ELR (cell line): ENCODE measurements at places on chromosomes 1 and 21.
A peak's percentile ranks its signal among the peaks of the same experiment; 100 is the strongest.

GRCh38 chr1:45802343-45803298 is 791 bp upstream of the MAST2 start:
- peak; percentile 98 for DNase-seq

GRCh38 chr21:32190493-32191144 is 88.2 kb downstream of the MIS18A start:
- no peak for DNase-seq

GRCh38 chr21:37385179-37385765 is 18.7 kb downstream of the DYRK1A start:
- no peak for DNase-seq

GRCh38 chr1:3968851-3969250 is 68.8 kb upstream of the C1orf174 start:
- DNase-seq, result no peak

DNA sequence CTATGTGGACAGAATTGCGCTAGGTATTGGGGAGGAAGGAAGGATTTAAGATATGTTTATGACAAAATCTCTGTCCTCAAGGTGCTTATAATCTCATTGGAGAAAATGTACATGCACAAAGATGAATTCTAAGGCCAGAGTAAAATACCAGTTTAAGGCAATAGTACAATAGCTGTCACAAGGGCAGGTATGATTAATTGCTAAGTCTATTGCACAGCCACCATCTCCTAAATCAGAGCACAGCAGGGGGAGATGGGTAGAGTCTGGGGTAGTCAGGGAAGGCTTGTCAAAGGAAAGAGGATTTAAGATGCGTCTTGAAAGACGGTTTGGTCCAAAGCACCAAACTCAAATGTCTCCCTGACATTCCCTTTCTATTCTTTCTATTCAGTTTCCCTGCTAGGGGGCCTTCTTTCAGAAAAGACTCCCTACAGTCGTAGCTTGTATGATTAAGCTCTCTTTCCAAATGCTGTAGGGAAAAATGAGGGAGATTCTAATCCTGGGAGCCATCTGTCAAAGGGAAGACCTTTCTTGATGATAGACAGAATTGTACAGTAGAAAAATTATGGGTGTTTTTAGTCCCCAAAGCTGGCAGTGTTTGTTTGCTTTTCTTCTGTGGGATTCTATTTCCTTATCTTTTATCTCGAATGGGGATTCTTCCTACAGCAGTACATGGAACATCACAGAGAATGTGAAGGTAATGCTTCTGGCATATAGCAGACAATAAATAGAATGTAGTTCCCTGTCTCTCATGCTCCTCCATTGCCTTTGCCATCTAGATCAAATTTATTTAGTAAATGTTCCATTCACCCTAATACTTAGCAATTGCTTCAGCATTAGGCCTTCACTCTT is 107.6 kb upstream of the NFIA start:
- DNase-seq, result no peak

DNA sequence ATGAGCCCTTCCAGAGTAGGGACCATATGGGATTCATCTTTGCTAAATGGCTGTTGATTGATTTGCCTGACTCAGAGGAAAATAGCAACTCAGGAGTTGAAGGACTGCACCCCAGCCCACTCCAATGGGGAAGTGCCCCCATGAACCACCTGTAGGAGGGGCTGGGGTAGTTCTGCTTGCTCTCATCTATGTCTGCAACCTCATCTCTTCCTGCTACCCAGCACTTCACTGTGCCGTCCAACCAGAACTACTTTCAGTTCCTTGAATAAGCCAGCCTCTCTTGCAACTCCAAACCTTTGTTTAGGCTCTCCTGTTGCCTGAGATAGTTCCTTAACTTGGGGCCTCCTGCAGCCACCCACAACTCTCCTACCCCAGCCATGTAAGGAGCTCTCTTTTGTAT is 26.6 kb downstream of the BEND5 start:
- DNase-seq, result no peak

- DNase-seq, result no peak
Observed at GRCh38 chr1:191890433-191891088, 267.7 kb upstream of the RGS18 start.
